Endodermal cell (in vitro differentiated cells): ENCODE measurements at places on chromosomes 3 and 15.

DNA sequence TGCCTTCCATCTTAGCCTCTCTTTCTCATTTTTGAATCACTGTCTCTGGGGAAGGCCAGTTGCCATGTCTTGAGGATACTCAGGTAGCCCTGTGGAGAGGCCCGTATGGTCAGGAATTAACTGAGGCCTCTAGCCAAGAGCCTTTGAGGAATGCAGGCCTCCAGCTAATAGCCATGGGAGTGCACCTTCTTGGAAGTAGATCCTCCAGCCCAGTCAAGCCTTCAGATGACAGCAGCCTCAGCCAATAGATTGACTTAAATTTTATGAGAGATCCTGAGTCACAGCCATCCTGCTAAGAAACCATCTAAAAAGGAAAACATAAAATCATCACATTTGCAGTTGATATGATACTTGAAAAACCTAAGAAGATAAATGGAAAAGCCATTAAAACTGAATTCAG lies 112.5 kb upstream of the BNIP2 start:
- DNase-seq: no peak

DNA sequence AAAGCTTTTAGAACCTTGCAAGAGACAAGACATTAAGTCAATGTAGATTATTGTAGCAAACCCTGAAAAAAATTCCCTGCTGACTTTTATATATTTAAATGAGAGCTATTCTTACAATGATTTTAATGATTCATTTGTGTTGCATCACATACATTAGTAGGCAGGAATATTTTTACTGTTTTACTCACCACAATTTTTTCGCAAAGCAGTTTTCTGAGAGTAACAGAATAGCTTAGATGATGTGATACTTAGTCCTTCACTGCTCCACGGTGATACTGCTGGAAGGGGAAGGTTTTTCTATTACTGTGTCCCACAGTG lies 43.9 kb upstream of the CLRN1 start:
- DNase-seq: no peak

- DNase-seq: no peak
Measured at GRCh38 chr3:21944251-21944650, 193.2 kb upstream of the ZNF385D start.

- DNase-seq: no peak
Measured at GRCh38 chr15:22863356-22863755, 24.9 kb downstream of the NIPA2 start.

- no peak for DNase-seq
Measured at GRCh38 chr3:138694287-138695007, 85.9 kb downstream of the FAIM start.

- DNase-seq: no peak
Measured at GRCh38 chr15:39230908-39231285, 350.0 kb upstream of the THBS1 start.
